Left renal cortex interstitium (tissue), 4 donors: ENCODE measurements at places on chromosomes 7 and 10.

DNA sequence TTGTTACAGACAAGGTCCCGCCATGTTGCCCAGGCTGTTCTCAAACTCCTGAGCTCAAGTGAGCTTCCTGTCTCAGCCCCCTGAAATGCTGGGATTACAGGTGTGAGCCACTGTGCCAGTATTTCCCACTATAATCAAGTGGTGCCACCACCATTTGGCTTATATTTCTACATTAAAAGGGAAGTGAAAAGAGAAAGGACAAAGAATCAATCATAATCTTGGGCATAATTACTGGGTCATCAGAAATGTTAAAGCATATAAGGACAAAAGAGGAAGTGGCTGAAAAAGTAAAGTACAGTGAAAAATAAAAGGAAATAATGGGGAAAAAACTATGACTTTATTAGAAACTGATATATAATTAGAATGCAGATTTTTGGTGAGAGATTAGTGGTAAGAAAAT lies 25.7 kb upstream of the ENTPD1 start:
- no peak for DNase-seq

GRCh38 chr7:47241112-47242065 lies 340.5 kb downstream of the TNS3 start:
- DNase-seq, result no peak

GRCh38 chr7:142352543-142352942 lies 94.7 kb upstream of the PRSS58 start:
- DNase-seq, result no peak

DNA sequence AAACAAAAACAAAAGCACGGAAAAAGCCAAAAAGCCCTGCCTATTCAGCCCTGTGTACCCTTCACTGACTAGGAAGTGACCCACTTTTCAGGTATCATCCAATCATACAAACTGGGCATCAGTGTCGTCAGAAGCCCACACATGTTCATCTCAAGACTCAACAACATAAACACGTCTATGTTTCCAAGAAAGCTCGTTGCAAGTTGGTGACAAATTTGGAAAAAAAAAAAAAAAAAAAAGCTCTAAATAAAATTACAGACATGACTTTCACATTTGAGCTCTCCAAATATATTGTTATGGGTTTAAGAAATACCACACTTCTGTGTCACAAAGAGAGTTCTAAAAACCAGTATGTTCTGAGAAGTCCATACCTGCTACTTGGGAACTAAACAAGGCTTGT lies 204.7 kb upstream of the KLF14 start:
- DNase-seq, result no peak

DNA sequence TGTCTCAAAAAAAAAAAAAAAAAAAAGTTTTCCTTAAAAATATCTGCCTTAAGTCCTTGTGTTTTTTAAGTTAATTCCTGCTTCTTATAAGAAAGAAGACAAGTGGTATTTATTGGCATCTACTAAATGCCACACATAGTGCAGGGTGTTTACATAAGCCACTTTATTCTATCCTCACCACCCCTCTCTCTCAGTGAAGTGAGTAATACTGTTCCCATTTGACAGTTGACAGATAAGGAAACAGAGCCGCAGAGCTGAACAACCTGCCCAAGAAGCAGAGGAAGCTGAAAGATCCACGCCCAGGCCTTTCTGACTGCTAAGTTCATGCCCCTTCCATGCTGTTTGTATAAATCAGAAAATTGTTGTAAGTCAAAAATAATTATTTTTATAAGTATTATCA lies 54.1 kb downstream of the ABLIM1 start:
- DNase-seq, result no peak

GRCh38 chr7:30814700-30815387 lies 43.6 kb downstream of the MINDY4 start:
- DNase-seq, result no peak

DNA sequence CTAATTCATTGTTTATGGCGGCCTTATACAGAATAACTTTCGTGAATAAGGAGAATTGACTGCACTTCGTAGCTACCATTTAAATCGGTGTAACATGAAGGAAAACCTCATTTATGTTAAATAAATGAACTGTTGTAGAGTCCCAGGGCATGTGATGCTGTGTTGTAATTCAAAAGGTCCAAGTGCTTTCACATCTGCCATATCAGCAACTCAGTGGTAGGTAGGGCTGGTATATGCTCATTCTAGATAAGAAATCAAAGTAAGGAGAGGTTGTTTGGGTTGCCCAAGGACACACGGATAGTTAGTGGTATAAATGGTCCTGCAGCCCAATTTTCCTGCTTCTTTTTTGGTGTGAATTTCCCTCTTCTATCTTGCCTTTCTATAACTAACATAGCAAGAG lies 15.8 kb downstream of the BBS9 start:
- no peak for DNase-seq

DNA sequence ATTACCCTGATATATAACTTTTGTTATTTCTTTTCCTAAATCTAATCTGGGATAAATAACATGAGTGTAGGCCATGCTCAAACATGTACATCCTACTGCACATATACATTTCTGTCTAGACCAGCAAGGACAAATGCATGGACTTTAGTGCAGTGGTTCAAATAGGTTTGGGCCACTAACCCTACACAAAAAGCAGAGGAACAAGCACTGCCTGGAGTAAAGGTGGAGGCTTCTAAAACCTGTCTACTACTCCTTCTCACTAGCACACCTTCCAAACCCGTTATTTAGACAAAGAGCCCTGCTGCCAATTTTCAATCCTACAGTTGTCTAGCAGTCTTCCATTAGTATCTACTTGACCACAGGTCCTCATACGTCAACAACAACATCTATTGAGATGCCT lies 34.8 kb downstream of the SGCE start:
- DNase-seq, result no peak

DNA sequence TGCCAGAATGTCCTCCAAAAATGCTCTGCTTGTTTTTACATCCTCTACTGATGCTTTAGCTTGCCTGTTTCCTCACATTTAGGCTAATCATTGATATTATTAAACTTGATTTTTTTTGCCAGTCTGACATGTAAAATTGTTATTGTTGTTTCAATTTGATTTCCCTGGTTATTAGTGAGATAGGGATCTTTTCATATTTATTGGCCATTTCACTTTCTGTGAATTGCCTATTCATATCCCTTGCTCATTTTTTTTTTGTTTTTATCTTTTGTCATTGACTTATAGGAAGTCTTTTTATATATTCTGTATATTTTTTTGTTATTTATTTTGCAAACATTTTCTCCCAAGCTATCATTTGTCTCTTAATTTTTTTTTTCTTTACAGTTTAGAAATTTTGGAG lies 13.2 kb downstream of the FAM221A start:
- DNase-seq, result no peak

- no peak for DNase-seq
Measured at GRCh38 chr7:77531038-77531437, 6.1 kb upstream of the PTPN12 start.

DNA sequence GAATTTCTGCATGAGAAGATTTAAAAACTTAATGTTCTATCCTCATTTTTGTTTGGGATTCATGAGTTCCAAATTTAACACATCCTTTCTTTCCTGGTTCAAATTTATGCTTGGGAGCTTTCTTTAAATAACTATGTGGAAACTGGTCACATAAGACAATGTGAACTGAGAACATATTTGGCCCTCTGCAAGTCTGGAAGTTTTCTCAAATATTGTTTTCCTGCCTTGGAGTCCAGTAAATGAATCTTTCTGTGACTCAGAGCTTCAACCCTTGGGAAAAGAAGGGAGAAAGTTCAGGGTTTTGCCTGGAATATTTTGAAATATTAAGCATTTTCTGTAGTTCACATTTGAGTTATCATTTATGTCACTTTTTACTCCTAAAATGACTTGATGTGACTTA lies 559.0 kb upstream of the NRP1 start:
- no peak for DNase-seq

GRCh38 chr7:133859231-133859630 lies 267.9 kb upstream of the LRGUK start:
- no peak for DNase-seq

GRCh38 chr10:100780324-100780723 lies 34.9 kb downstream of the PAX2 start:
- DNase-seq, result no peak

GRCh38 chr7:32030904-32031692 lies 39.1 kb downstream of the PDE1C start:
- DNase-seq, result no peak

GRCh38 chr10:88322324-88323063 lies 260.6 kb downstream of the RNLS start:
- no peak for DNase-seq
